Thoracic aorta (tissue), 2 donors: ENCODE measurements at places on chromosomes 6 and 20. TPM values are rescaled to one million over a fixed set of nuclear protein-coding genes. Genes with fewer than 3 reads are reported as not detected.

DNA sequence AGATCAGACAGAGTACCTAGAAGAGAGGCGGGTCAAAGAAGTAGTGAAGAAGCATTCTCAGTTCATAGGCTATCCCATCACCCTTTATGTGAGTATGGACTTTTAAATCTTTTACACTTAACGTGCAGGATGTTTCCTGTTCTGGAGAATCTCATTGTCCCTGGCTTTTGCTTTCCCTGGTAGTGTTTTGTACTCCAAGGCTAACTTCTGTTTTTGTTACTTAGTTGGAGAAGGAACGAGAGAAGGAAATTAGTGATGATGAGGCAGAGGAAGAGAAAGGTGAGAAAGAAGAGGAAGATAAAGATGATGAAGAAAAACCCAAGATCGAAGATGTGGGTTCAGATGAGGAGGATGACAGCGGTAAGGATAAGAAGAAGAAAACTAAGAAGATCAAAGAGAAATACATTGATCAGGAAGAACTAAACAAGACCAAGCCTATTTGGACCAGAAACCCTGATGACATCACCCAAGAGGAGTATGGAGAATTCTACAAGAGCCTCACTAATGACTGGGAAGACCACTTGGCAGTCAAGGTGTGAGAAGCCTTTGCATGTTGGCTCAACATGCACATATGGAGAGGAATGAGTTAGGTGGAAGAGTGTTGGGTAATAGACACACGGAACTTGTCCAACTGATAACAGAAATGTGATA lies 3.3 kb downstream of the HSP90AB1 start:
- no peak for DNase-seq
- H3K4me3 ChIP-seq: no peak overlapping the region
- H3K4me1 ChIP-seq: peaks cover 3% of the 10 kb centered on the region
- no peaks in the 10 kb centered on the region for H3K27me3 ChIP-seq
- H3K36me3 ChIP-seq: peaks cover 54% of the 10 kb centered on the region

- no peak for DNase-seq
- H3K27me3 ChIP-seq: no peaks in the 10 kb centered on the region
- H3K4me1 ChIP-seq: peaks cover 53% of the 10 kb centered on the region
These were observed 40.6 kb downstream of the GCNT2 start for GRCh38 chr6:10561611-10562199.

GRCh38 chr6:110654096-110654820 lies 161.0 kb downstream of the CDK19 start:
- no peak overlapping the region for H3K4me3 ChIP-seq
- no peak overlapping the region for H3K27ac ChIP-seq
- no peak for DNase-seq
- H3K36me3 ChIP-seq: no peaks in the 10 kb centered on the region
- peaks cover 14% of the 10 kb centered on the region for H3K4me1 ChIP-seq

DNA sequence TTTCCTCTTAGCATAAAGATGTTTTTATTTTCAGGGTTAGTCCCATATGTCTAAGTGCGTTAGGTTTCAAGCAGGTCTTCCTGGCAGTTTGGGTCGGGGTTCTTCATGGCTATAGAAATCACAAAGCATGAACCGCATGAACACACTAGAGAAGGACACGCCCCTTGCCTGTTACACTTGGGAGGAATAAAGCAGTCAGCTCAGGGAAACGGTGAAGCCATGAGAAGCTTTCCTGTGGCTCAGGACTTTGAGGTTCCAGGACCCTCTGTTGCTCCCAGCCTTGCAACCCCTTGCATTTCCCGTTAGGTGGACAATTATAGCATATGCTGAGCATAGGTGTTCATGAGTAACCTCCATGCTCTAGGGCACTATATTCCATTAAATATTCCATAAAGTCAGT lies 96.7 kb downstream of the SYCP2 start:
- no peaks in the 10 kb centered on the region for H3K36me3 ChIP-seq
- H3K27ac ChIP-seq: no peak overlapping the region
- DNase-seq: no peak
- no peaks in the 10 kb centered on the region for H3K27me3 ChIP-seq
- peaks cover 15% of the 10 kb centered on the region for H3K4me1 ChIP-seq
- no peak overlapping the region for H3K4me3 ChIP-seq

DNA sequence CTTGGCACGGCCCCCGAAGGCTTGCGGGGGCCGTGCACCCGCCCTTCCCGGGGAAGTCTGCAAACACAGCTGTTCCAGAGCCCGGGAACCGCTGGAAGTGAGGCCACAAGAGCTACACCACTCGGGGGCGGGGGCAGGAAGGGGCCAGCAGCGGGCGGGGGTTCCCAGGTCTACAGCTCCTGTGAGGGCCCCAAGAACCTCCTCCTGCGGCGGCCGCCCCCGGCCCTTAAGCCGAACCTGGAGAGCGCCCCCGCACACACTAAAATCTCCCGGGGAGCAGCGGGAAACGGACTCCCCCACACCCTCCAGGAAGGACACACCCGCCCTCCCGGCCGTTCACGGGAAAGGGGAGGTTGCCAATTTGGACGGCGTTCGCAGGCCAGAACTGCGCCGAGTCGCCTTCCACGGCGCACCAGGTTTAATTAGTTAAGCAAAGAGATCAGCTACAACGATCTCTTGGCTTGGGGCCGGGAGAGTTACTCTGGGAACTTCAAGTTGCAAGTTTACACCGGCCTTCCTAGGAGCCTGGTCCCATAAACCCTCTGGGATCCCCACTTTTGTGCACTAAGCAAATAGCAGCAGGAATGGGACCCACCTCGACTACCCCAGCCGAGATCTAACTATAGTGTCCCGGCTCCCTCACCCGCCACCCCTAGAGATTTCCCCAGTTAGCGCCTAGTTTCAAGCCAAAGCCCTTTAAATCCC lies 1.7 kb downstream of the JAG1 start:
- H3K36me3 ChIP-seq: peaks cover 10% of the 10 kb centered on the region
- no peak for DNase-seq
- H3K27me3 ChIP-seq: no peaks in the 10 kb centered on the region

DNA sequence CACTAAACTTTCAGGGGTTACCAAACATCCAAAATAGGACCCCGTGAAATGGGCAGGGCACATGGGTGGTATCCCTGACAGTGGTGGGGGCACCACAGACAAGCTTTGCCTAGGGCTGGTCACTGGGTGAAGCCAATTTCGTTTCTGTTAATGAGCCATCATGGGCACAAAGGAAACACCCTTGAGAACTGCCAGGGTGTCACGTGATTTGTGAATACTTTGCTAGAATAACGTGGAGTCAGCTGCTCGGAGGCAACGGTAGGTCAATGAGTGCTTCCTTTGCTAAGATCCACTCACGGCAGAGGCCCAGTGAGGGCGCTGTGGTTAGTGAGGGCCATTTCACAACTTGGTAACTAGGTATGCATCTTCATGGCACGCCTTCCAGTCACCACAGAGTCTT lies 87.7 kb upstream of the AGPAT4 start:
- H3K36me3 ChIP-seq: no peaks in the 10 kb centered on the region
- H3K4me1 ChIP-seq: no peaks in the 10 kb centered on the region
- no peak overlapping the region for H3K4me3 ChIP-seq
- no peak for DNase-seq
- H3K27me3 ChIP-seq: no peaks in the 10 kb centered on the region

The IL17A gene
- total RNA-seq: not detected

The CRIP3 gene
- not detected for total RNA-seq

The PTGIS gene
- total RNA-seq: 465 TPM

The SLC17A3 gene
- not detected for total RNA-seq
